Anterior cingulate cortex (tissue), 58 donors: ENCODE measurements at places on chromosomes 6 and 20.

DNA sequence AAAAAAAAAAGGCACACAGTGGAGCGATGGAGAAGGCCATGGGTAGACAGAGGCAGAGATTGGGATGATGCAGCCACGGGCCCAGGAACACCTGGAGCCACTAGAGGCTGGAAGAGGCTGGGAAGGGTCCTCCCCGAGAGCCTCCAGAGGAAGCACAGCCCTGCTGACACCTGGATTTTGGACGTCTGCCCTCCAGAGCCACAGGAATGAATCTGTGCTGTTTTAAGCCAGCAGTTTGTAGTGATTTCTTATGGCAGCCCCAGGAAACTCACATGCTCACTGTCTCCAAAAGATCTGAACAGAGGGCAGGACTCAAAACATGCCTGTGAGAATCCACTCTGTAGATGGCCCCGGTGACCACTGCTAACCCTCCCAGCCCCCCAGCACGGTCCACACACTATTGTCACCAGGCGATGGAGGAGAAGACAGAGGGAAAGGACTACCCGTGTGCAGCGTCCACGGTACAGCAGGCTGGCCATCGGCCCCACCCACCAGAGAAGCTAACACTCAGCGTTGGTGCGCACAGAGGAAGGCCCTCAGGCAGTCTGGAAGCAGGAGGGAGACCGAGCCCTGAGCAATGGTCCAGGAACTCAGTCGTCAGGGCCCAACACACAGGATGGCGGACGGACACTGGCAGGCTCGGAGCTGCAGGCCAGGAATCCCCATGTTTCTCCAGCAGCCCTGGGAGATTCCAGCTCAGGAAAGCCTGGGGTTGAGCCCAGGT lies 99.7 kb downstream of the BMP7 start:
- DNase-seq = no peak

GRCh38 chr6:656460-657252 lies at the start of gene HUS1B:
TSS of gene HUS1B (minus strand) at chr6:657100. CDS start at chr6:656944, 156 bp downstream.
- no peak for DNase-seq

DNA sequence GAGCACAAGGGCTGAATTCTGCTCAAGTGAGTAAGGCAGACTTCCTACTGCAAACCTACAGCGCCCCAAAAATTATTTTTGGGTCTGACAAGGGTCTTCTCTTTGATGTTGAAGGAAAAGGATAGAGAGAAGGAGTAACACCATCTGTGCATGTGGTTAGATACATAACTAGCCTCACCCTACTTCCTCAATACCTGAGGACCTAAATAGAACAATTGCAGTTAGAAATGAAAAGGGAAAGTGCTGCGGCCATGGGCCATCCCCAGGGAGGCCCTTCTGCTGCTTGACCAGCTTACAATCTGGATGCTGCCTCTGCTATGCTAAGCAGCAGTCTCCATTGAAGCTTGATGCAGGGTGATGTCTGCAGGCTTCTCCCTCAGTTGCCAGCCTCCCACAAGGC lies 63.2 kb upstream of the ARMH2 start:
- DNase-seq = no peak

GRCh38 chr6:82597201-82597600 lies 233.6 kb downstream of the TPBG start:
- no peak for DNase-seq

DNA sequence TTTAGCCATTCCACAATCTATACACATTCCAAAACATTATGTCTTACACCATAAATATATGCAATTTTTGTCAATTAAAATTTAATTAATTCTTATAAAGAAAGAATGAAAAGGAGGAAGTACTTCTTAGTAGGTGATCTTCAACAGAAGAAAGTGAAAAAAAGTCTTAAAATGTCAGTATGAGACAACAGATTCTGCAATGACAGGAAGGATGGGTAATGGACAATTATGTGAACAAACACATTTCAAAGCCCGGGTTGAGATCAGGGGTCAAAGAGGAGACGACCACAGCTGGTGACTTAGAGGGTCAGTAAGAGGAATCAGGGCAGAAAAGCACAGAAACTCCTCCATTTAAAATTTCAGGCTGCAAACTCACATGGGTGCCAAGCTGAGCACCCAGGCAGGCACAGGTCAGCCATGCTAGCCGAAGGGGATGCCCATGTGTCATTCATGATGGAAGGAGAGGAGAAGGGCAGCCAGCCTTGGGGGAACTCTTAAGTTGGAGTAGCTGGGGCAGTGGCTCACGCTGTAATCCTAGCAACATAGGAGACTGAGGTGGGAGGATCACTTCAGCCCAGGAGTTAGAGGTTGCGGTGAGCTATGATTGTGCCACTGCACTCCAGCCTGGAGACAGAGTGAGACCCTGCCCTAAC lies 11.0 kb downstream of the VSX1 start:
- no peak for DNase-seq

DNA sequence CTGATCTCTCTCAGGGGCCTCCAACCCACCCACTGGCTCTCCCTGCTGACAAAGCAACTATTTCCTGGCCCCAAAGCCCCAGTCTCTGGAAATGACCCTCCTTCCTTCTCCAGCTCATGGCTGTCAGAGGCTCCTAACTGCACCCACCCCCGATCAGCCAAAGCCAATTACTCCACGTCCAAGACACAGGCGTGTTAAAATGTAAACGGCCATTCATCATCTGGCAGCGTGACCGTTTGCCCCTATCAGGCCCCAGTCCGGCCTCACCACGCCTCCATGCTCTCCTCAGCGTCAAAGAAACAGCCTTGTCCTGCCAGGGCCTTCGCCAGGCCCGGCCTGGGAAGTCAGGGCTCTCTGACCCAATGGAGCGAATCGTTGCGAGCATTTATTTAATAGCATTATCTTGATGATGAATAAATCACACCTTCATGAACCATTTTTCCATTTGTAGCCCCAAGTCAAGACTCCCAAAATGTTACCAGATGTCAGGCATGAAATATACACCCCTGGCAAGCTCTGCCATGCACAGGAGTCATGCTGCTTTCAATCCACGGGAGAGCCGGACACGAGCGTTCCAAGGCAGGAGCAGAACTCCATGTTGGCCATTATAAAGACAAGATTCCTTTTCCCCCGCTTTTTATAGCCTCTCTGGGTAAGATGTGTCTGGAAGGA lies 17.7 kb downstream of the RIPOR3 start:
- DNase-seq = no peak

DNA sequence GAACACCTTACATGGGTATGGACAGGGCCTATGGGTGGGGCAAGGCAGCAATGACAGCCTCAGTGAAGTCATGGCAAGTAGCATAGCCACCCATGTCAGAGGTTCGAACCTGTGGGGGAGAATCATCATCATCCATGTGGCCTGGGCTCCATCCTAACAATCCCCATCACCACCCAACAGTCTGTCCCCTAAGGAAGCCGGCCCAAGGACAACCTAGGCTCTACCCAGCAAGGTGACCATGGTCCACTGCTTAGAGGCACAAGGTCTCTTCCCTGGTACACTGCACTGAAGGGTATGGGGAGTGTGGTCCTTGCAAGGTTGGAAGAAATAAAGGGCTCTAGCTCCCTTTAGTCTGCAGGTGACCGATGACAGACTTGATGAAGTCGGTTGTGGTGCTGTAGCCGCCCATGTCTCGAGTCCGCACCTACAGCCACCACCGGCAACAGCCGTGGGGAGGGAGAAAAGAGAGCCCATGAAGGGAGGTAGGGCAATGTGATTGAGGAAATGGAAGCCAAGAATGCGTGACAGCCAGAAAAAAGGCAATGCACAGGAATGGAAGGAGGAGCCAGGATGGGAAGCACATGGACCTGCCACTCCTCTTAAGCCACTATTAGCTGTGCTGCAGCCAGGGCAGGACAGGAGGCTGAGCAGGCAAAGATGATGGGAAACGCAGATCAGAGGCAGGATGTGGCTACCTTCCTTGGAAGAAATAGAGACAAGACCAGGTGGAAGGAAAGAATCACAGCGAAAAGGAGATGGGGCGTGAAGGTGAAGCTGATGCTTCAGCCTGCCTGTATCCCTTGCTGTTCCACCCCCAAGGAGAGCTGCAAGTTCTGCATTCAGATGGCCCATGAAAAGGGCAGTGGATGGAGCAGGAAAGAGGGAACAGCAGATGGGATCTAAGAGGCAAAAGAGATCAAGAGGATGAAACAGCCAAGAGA lies 5.3 kb downstream of the IDH3B start:
- no peak for DNase-seq

GRCh38 chr6:118281291-118281690 lies 266.8 kb upstream of the PLN start:
- DNase-seq = no peak

- DNase-seq = no peak
These were observed 23.1 kb downstream of the PABPC1L start for GRCh38 chr20:44932916-44933315.

GRCh38 chr6:118746145-118746824 lies 94.9 kb upstream of the CEP85L start:
- peak; percentile 8 for DNase-seq

DNA sequence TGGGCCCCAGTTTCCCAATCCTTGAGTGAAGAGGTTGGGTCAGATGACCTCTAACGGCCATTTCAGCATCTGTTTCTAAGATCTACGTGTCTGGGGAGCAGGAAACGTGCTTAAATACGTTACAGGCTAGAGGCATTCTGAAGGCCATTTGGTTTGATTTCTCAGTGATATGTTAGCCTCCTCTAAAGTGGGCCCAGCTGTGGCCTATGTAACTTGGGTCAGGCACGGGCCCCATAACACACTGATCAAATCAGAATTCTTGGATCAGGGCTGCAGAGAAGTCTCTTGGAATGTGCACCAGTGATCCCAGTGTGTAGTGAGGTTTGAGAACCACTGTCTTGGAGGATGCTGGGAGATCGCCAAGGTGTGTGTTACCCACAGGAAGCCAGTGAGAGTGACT lies 36.1 kb upstream of the TGM3 start:
- DNase-seq = no peak

- no peak for DNase-seq
These were observed 204.0 kb downstream of the PTPRK start for GRCh38 chr6:128316258-128316929.
